ENCODE measurements at places on chromosomes 12 and 14. TPM values are rescaled to one million over a fixed set of nuclear protein-coding genes. Genes with fewer than 3 reads are reported as not detected.

DNA sequence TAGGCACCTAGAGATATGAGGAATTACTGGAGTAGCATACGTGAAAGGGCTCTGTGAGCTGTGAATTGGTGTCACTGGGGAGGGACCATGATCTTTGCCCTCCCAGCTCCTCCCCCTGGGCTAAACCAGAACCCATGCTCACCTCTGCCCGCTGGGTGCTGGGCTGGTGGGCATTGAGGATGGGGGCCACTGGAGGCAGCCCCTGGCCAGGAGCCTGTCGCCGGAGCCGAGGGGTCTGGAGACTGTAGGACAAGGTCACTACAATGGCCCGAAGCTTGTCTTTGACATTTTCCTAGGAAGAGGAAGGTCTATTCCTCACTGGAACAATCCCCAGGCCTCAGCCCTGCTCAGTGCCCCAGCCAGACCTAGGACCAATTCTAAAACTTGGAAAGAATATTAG lies 11.6 kb downstream of the ITGA7 start:
- no peak overlapping the region for H3K4me3 ChIP-seq
- H3K27ac ChIP-seq, result no peak overlapping the region
- H3K27me3 ChIP-seq, result no peaks in the 10 kb centered on the region
- peaks cover 2% of the 10 kb centered on the region for H3K36me3 ChIP-seq
- H3K4me1 ChIP-seq, result no peaks in the 10 kb centered on the region

- H3K4me3 ChIP-seq, result no peak overlapping the region
- peaks cover 29% of the 10 kb centered on the region for H3K27me3 ChIP-seq
Observed at GRCh38 chr12:57904426-57904825, 36.9 kb upstream of the ATP23 start.

Gene TTLL5
- total RNA-seq, result 44.7 TPM

- no peak for DNase-seq
- H3K4me3 ChIP-seq, result no peak overlapping the region
- peaks cover 19% of the 10 kb centered on the region for H3K4me1 ChIP-seq
- H3K27me3 ChIP-seq, result no peaks in the 10 kb centered on the region
- H3K36me3 ChIP-seq, result no peaks in the 10 kb centered on the region
Observed at GRCh38 chr12:49667325-49668090, 39.7 kb downstream of the FMNL3 start.

Gene GLT8D2
- total RNA-seq, result 19.8 TPM

DNA sequence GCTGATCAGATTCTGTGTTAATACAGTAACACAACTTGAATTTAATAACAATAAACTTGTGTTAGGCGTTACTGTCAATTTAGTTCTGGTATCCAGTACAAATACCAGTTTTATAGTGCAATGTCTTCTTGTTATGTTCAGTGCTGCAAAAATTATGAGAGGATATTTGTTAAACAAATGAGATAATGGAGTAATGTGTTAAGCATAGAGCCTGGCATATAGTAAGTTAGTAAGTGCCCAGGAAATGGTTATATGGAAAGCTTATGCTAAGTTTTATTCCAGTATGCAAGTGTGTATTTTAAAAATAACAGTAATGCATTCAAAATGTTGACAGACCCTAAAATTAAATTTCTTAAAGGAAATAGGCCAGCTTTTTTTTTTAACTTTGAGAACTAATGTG lies 1.8 kb downstream of the VRK1 start:
- DNase-seq, result no peak
- no peak overlapping the region for H3K27ac ChIP-seq
- peaks cover 12% of the 10 kb centered on the region for H3K4me1 ChIP-seq
- no peaks in the 10 kb centered on the region for H3K27me3 ChIP-seq
- peak overlapping the region; percentile 93 for H3K4me3 ChIP-seq

DNA sequence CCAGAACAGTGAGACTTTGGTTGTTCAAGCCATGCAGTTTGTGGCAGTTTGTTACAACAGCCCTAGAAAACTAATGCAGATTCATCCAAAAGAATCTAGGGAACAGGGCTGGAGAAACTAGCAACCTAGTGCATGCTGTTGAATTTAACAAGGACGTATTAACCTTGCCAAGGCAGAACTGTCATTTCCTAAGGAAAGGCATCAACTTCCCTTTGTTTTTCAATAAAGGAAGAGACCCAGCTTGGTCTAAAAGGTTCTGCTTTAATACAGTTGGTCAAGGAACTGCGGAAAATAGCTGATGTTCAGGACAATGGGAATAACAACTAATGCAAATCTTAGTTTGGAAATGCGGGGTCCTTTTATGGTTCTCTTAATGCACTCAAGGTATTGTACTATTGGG lies 11.5 kb downstream of the AK7 start:
- H3K27me3 ChIP-seq, result no peaks in the 10 kb centered on the region
- H3K36me3 ChIP-seq, result no peaks in the 10 kb centered on the region
- DNase-seq, result no peak
- H3K27ac ChIP-seq, result no peak overlapping the region

Gene P2RX7
- not detected for total RNA-seq

GRCh38 chr12:24201258-24201970 lies 251.9 kb upstream of the SOX5 start:
- no peak overlapping the region for H3K4me3 ChIP-seq
- H3K27me3 ChIP-seq, result no peaks in the 10 kb centered on the region
- no peak overlapping the region for H3K27ac ChIP-seq
- no peak for DNase-seq
- no peaks in the 10 kb centered on the region for H3K4me1 ChIP-seq

Gene CCDC88C
- total RNA-seq, result 24.4 TPM

Gene TBX5
- 10.7 TPM for total RNA-seq

DNA sequence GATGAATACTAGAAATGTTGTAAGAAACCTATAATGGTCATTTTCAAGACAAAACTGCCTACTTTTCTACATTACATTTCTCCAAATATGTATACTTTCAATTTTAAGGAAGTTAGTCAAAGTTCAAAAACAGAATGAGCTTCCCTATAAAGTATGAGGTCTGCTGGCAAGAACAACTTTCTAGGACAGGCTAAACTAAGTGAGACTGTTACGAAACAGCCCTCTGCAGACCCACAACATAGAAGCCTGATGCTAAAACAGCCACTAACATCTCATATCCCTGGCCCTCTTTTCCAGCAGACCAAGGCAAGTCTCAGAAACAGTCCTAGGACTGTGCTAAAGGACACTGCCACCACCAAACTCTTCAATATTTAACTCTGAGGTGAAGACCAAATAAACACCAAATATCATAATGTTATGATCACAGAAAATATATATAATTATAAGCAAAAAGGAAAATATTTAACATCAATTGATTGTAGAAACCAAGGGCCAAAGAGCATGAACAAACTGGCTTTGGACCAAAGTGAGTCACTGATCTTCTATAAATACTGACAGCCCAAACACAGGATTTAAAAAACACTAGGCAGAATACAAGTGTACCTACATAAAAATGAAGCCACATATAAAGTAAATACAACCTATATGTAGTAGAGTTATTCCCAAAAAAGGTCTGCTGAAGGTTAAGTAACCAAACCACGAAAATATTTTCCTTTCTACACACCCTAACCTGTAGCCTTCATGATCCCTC lies 27.7 kb downstream of the PPP4R3A start:
- H3K27me3 ChIP-seq, result no peaks in the 10 kb centered on the region
- H3K36me3 ChIP-seq, result peaks cover 53% of the 10 kb centered on the region
- DNase-seq, result no peak
- H3K27ac ChIP-seq, result no peak overlapping the region

Gene M6PR
- total RNA-seq, result 129 TPM

DNA sequence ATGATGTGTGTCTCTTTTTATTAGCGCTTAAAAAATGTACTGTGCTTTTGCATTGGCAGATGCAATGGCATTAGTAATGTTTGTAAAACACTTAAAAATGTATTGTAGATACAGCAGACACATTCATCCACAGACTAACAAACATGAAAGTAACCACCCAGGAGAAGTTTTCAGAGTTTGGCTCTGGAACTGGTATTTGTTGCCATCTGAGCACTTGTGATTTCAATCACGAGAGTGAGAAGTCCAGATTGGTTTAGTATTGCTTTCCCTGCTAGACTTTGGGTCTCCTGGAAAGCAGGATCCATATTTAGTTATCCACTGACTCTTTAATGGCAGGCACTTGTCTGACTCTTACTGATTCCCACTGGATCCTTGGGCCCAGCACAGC lies 13.2 kb downstream of the RASSF8 start:
- H3K4me1 ChIP-seq, result peaks cover 21% of the 10 kb centered on the region
- peaks cover 21% of the 10 kb centered on the region for H3K36me3 ChIP-seq
- no peaks in the 10 kb centered on the region for H3K27me3 ChIP-seq
- H3K27ac ChIP-seq, result no peak overlapping the region

DNA sequence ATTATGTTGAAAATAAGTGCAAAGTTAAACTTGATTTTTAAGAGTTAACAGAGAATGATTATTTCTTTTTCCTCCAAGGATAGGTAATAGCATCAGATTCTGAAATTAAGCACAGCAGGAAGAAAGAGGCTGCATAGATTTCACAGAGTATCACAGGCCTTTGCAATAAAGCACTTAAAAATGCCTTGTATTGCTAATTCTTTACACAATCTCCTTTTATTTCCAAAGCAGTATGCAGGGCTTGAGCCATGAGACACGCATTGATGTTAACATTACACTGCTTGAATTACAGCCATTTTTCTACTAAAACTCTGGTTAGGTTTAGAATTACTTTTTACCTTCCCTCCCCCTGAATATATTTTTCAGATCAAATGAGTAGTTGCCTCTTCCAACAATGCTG lies 398.3 kb downstream of the BCAT1 start:
- H3K27me3 ChIP-seq, result peaks cover 17% of the 10 kb centered on the region
- H3K4me3 ChIP-seq, result no peak overlapping the region
- no peak overlapping the region for H3K27ac ChIP-seq
- peaks cover 17% of the 10 kb centered on the region for H3K4me1 ChIP-seq
- H3K36me3 ChIP-seq, result peaks cover 17% of the 10 kb centered on the region

DNA sequence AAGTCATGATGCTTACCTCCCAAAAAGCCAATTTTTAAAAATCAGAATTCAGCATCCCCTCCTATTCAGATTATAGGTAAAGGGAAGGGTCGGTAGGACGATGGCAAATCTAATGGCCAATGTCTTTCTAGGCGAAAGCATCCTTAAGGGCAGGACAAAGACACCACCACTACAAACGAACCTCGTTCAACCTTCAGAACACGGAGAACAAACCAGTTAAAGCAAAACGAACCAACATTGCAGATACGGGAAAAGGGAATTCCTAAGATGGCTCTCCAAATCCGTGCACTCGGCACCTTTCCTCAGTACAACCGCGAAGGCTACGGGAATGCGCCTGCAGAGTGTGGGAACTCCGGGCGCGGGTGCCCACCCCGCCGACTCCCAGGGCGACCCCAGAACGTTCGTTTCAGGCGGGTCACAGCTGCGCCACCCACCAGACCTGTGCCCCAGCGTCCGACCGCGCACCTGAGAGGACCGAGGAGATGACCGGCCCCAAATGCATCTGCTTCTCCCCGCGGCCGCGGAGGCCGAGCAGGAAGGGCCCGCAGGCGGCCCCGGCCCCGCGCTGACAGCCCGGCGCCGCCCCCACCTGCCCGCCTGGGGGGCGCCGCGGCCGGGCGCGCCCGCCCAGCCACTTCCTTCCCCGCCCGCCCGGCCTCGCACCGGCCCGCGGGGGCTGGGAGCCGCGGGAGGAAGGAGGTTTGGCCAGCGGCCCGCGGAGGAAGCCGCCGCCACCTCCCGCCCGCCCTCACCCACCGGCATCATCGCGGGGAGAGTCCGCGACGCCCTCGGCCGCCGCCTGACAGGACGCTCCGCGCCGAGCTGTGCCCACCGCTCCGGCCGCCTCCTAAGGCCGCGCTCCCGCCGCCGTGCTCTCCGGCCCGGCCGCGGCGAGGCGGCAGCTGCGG lies 578 bp downstream of the PPP1R13B start:
- H3K27ac ChIP-seq, result peak overlapping the region; percentile 76
- no peaks in the 10 kb centered on the region for H3K36me3 ChIP-seq
- H3K27me3 ChIP-seq, result peaks cover 23% of the 10 kb centered on the region
